ENCODE measurements at places on chromosomes 5 and 9. TPM values are rescaled to one million over a fixed set of nuclear protein-coding genes. Genes with fewer than 3 reads are reported as not detected.

GRCh38 chr5:9375756-9376155 lies 170.1 kb downstream of the SEMA5A start:
- DNase-seq, result no peak

- peak; percentile 54 for DNase-seq
Observed at GRCh38 chr5:145718956-145719355, 116.2 kb downstream of the PRELID2 start.

Gene FGFR4
- 9.1 TPM for total RNA-seq

- no peak for DNase-seq
Observed at GRCh38 chr5:131302506-131302905, 38.7 kb downstream of the CDC42SE2 start.

Gene IDNK
- 14.1 TPM for total RNA-seq

Data from A172 (cell line).